ENCODE measurements at places on chromosomes 4 and X.

DNA sequence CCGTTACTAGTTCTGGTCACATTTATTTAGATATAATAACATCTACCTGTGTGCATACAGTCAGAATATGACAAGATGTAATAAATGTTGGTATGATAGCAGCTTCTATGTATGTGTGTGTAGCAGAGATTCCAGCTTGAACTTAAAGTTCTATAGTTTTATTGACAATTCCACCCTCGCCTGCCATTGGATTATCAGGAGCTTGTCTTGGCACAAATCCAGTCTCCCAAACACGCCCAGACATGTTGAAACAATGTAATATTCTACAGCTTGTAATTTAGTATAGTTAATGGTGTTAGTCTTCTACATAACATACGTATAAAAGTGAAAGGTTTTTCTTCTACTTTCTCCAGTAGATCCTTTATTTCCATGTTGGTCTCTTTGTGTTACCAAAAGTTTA lies 44.4 kb downstream of the BBS12 start:
- DNase-seq, result no peak

DNA sequence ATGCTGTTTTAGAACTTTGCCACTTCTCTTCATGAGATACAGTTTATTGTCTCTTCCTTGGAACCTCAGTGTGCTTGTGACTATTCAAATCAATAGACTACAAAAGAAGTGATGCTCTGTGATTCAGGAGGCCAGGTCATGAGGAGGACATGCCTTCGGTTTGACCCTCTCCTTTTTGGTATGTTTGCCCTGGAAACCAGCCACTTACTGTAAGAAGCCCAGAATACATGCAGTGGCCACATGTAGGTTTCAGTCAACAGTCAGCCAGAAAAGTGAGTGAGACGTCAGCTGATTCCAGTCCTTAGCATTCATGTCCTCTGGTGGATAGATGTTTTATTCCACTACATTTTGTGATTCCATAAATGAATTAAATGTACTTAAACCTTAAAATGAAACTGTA lies 328.7 kb downstream of the PCDH18 start:
- DNase-seq, result no peak

- DNase-seq, result peak; percentile 17
These were observed 631.6 kb downstream of the PCDH18 start for GRCh38 chr4:136900696-136901095.

- no peak for DNase-seq
These were observed 90.4 kb downstream of the PHKA2 start for GRCh38 chrX:18893536-18893935.

DNA sequence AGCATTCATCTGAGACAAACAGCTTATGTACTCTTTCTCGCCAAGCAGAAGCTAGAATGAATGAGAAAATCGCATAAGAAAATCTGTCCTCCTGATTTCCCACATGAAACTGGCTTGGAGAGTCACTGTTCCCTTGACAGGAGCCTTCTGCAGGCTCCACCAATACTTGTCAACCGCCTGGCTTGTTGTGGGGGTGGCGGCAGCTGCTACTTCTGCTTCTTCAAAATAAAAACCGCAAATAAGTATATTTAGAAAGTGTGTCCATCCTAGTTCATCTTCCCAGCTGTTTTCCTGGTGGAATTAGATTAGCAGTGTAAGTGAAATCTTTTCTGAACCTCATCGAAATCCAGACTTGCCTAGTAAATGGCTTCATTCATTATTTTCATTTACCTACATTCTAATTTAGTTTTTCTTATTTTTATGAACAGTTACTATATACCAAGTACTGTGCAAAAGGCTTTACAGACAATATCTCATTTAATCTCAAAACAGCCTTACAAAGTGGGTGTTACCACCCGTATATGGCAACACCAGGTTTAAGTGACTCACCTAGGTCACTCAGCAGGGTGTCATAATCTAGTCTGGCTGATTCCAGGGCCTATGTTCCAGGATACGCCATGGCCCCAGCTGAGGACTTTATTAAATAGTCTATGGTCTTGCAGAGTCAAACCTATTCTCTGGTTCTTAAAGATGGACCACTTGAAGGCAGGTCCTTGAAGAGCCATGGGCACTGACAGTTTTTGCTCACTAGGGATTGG lies 104.6 kb upstream of the IGFBP7 start:
- DNase-seq, result no peak

Data from H4 (cell line).